ENCODE measurements at places on chromosomes 7 and 10.

DNA sequence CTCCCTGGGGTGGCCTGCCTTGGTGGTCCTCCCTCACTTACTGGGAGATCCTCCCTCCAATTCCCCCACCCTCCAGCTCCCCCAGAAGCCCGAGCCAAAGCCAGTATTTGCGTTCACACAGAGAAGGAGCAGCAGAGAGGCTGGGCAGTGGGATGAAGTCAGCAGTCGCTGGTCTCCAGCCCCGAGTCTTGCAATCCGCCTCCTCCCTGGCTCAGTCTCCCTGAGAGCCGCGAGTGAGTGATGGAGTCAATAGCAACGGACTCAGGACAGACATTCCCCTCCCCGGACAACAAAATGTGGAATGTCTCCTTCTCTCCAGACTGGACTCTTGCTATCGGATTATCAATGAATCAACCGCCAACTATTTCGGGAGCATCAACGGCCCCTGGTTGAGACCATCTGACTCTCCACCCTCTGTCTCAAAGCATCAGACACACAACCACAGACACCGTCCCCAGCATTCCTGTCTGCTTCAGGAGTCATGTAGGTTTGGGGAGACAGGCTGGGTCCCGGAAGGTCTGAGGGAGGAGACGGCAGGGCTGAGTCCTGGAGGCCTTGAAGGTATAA, 178.4 kb downstream of the SH3PXD2A start:
- DNase-seq, result no peak

DNA sequence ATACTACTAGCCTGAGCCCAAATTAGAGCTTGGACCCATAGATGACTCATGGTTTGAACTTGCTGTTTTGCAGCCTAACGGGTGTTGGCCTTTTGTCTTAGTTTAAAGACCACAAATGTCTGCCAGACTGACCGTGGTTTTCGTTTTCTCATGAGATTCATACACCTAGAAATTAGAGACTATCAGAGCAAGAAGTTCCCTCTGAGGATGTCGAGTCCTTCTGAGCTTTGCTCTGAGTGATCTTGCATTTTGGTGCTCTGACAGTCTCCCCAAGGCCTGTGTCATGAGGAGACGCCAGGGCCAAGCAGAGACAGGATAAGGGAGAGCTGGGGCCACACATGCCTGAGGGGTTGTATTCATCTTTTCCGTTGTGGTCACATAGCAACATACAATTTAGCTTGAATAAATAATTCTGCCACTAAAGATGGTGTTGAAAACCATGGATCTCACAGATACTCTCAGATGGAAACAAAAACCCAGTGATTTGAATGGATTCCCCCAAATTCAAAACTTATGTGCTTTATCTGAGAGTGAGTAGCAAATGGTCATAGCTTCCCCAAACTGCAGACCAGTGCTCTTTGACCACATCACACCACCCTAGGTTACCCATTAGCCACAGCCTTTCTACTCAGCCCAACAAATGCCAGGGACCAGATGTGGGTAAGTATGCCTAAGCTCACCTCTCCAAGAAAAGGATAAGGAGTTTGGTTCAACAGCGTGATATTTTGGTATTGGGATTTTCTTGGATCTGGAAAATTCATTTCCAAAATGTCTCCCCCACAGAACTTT, 762.0 kb upstream of the IGFBP3 start:
- no peak for DNase-seq

- DNase-seq, result no peak
Observed at GRCh38 chr10:62050893-62051433, 149.5 kb downstream of the ARID5B start.

DNA sequence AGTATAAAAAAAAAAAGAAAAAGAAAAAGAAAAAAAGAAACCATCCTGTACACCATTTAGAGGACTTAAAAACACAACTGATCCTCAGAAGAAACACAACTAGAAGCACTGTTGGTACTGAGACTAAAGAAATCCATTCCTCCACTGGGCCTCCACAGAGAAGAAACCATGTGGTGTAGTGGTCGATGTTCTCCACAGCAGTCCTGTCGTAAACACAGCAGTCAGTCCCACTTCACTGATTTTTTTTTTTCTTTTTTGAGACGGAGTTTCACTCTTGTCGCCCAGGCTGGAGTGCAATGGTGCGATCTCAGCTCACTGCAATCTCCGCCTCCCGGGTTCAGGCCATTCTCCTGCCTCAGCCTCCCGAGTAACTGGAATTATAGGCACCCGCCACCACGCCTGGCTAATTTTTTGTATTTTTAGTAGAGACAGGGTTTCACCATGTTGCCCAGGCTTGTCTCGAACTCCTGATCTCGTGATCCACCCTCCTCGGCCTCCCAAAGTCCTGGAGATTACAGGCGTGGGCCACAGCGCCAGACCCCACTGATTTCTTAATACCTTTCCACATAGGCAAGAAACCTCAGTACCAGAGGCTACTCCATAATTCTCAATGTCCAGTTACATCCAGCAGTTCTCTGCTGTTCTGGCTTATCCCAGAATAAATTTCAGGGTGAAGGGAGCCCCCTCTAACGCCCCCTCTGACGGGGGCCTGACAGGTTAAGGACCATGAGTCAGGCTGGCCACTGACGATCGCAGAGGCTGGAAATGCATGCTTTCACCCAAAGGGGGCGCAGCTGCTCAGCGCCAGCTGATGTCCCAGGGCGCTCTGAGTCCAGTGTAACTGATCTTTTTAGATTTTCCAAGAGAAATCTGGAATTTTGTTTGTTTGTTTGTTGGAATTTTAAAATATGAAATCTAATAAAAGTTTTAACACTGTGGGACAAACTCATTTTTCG, 24.8 kb upstream of the FFAR4 start:
- DNase-seq, result peak; percentile 59

DNA sequence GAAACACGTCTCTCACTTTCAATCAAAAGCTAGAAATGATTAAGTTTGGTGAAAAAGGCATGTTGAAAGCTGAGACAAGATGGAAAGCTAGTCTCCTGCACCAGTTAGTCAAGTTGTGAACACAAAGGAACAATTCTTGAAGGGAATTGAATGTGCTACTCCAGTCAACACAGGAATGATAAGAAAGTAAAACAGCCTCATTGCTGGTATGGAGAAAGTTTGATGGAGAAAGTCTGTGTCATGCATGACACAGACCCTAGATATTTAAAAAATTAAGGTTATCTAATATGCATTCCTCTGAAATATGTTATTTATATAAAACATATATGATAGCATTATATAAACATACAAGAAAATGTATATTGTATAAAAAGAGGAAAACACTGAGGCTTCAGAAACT, 699.4 kb upstream of the FZD8 start:
- no peak for DNase-seq

DNA sequence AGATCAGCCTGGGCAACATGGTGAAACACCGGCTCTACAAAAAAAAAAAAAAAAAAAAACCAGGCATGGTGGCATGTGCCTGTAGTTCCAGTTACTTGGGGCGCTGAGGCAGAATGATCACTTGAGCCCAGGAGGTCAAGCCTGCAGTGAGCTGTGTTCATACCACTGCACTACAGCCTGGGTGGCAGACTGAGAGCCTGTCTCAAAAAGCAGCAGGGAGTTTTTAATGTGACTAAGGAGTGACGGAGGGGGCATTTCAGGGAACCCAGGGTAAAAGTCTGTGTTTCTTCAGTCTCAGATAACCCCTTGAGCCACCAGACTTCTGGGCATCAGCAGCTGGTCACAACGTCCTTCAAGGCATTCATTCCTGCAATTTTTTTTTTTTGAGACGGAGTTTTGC, 2.2 kb upstream of the C10orf95 start:
- no peak for DNase-seq

DNA sequence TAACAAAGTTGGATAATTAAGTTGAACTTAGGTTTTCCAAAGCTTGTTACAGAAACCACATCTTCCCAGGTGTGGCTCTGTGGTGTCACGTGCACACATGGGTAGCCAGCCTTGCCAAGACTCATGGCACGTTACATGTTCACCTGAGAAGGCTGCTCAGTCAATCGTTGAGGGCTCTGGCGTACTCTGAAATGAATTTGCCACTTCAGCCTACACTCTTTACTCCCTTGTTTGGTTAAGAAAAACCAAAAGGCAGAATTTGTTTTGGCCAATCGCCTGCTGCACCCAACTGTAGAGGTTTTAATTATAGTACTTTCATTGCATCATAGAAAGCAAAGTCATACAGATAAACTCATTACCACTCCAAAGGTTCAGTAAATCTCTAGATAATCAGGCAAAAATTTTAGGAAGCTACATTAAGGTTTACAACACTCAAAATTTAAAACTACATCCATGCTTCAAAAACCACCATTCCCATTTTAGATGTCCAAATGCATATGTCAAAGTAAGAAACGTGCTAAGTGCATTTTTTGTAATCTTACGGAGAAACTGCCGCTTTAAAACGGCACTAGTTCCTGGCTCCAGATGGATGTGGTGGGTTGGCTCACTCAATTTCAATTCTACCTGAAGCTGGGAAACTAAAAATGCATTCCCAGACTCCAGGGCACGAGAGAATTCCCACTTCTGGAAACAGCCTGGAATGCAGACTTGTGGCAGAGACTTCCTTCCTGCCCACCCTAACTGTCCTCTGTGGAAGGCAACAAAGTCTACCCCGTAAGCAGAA, 88.4 kb downstream of the DIP2C start:
- DNase-seq, result no peak

GRCh38 chr7:45984386-45985295, 63.6 kb upstream of the IGFBP3 start:
- no peak for DNase-seq

DNA sequence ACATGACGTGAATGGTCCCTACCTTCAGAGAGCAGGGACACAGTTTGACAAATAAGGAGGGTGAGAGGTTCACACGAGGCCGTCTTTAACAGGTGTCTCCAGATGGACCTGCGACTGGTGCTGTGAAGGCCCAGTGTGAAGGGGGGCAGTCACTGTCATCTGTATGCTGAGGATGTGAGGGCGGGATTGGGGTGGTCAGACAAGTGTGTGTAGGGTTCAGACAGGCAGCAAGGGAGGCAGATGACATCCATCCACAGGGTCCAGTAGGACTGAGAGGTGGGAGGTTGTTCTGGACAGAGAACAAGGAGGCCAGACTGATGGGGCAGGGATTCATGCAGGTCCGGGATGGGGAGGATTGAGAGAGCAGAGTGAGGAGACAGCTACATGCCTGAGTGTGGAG, 232.6 kb upstream of the GPR26 start:
- DNase-seq, result no peak

DNA sequence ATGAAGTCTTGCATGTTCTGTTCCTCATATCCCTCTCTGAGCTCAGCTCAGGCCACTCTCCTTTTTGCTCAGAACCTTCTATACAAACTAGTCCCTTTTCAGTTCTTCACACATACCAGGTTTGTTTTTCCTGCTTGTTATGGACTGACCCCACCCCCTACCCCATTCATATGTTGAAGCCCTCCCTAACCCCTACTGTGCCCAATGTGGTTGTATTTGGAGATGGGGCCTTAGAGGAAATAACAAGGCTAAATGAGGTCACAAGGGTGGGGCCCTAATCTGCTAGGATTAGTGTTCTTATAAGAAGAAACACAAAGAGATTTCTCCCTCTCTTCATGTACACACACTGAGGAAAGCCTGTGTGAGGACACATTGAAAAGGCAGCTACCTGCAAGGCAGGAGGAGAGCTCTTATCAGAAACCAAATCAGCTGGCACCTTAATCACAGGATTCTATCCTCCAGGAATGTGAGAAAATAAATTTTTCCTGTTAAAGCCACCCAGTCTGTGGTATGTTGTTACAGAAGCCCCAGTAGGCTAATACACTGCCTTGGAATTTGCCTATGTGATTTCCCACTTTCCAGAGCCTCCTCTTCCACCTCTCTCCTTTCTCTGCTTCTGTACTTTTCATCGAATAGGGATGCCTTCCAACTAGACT, 67.3 kb upstream of the DNAJB12 start:
- DNase-seq, result no peak

- DNase-seq, result no peak
Observed at GRCh38 chr10:69768386-69768785, 33.3 kb upstream of the COL13A1 start.

GRCh38 chr7:109479388-109479787, 909.7 kb downstream of the DNAJB9 start:
- DNase-seq, result peak; percentile 14

DNA sequence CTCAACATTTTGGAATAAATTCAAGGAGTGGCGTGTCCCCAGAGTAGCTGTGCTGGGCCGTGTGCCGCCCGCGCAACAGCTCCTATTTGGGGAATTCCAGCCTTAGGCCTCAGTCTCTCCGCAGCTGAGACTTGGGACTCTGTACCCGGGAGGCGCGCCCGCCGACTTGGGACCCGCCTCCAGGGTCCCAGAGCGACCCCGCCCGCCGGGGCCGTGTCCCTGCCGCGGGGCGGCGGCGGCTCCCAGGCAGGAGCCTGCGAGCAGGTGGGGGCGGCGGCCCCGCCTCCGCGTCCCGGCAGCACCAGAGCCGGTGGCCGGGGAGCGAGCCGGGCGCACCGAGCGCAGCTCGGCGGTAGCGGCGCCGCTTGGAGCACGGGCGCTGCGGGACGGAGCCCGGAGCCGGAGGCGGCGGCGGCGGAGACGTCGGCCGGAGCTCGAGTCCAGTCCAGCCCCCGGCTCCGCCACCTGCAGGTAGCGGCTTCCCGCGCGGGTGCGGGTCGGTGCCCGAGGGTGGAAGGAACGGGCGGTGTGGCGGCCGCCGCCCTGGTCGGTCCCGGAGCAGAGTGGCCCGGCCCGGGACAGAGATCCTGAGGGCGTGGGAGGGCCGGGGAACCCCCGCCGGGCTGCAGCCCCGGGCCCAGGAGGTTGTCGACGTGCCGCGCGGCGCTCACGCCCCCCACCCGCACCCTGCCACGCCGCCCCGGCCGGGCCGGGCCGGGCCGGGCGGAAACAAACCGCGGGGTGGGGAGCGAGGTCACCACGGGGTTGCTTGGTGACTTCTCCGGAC, at the start of gene WIPF3:
TSS of gene WIPF3 (plus strand) at position 301 of the 787 bp plus-strand sequence. CDS start 28,217 bp downstream, outside the sequence.
- no peak for DNase-seq
